NCI-H1694 (cell line): ENCODE measurements at places on chromosomes 1 and 21.

GRCh38 chr21:20644552-20644951 lies 353.7 kb upstream of the NCAM2 start:
- no peak for DNase-seq

GRCh38 chr1:18907021-18907916 lies 4.9 kb upstream of the ALDH4A1 start:
- peak; percentile 42 for DNase-seq

DNA sequence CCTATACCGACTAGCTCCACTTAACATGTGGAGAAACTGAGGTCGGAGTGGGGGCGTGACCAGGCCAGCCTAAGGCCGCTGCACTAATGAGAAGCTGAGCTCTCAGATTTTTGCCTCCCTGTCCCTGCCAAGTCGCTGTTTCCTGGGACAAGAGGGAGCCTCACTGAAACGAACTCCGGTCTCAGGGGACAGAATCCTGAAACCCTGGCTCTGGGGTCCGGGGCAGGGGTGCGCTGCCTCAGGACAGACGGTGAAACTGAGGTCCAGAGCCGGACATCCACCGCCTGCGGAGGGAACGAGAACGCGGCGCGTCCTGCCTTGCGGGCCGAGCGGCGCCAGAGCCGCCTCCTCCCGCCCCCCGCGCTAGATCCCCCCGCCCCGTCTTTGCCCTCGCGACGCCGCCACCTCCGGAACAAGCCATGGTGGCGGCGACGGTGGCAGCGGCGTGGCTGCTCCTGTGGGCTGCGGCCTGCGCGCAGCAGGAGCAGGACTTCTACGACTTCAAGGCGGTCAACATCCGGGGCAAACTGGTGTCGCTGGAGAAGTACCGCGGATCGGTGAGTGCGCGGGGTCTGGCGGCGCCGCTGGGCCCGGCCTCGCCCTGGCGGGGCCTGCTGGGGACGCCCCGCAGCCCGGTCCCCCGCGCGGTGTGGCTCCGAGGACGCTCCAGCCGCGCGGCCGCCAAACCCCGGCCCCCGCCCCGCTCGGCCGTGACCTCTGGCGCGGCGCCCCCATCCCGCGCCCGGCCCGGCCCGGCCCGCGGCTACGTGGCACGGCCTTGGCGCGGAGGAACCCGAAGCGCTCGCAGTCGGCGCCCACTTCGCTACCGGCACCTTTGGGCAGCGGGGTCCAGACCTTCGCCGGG lies at the start of gene GPX7:
GPX7 (plus strand) TSS at position 381 of the 865 bp plus-strand sequence; CDS start at position 420, 39 bp downstream.
- DNase-seq, result no peak

GRCh38 chr1:36752891-36753361 lies 270.2 kb upstream of the CSF3R start:
- DNase-seq, result no peak

GRCh38 chr1:245481261-245481660 lies 326.5 kb downstream of the KIF26B start:
- no peak for DNase-seq

GRCh38 chr1:7785108-7785507 lies 1.0 kb downstream of the PER3 start:
- DNase-seq, result no peak

DNA sequence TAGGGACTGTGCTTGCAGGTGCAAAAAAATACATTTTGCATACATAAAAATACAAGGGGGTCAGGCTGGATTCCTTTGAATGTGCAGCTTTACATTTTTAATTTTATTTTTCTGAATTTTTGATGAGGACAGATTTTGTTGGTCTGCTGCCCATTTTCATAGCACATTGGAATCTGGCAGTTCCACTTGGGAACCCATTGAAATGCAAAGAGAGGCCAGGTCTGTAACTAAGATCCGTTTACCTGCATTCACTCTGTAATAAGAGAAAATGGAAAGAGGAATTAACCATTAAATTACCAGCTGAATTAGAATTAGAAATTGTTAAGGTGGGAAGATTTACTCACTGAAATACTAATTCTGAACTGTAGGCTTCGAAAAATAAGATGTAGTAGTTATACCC lies 221.6 kb downstream of the DAB1 start:
- DNase-seq, result no peak
